Suprapubic skin (tissue), 4 donors: ENCODE measurements at places on chromosomes 12 and 14. TPM values are rescaled to one million over a fixed set of nuclear protein-coding genes. Genes with fewer than 3 reads are reported as not detected.

DNA sequence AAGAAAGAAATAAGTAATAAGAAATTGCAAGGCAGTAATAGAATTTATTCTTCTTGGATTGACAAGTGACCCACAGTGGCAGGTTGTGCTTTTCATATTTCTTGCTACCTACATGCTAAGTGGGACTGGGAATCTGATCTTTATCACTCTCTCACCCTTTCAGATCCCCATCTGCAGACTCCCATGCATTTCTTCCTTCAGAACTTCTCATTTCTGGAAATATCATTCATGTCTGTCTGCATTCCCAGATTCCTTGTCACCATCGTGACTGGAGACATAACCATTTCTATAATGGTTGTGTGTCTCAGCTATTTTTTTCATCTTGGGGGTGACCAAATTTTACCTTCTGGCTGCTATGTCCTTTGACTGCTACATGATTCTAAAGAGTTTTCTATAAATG lies 4.0 kb upstream of the OR6C65 start:
- DNase-seq = no peak

HOMEZ gene
- total RNA-seq = 7.8 TPM

- DNase-seq = no peak
Observed at GRCh38 chr12:41850046-41850445, 294.6 kb downstream of the GXYLT1 start.

ZFC3H1 gene
- total RNA-seq = 202 TPM

DNA sequence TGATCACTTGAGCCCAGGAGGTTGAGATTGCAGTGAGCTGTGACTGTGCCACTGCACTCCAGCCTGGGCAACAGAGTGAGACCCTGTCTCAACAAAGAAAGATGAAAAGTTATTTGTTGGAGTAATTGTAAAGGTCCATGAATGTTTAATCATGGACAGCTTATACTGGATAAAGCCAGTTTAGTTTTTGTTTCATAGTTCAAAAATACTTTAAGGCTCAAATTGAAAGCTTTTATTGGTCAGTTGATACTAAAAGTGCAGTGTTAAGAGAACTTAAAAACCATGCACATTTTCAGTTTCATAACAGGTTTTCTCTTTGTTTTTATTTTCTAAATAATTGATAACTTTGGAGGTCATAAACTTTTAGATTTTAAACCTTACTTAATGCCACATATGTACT lies 108.4 kb downstream of the MON2 start:
- DNase-seq = no peak
